Stimulated activated CD4-positive, alpha-beta T cell treated with anti-CD3 and anti-CD28 coated beads, TNF-alpha, amount 100 ng/mL, for 24 hours (primary cell): ENCODE measurements at places on chromosomes 13 and 19.

DNA sequence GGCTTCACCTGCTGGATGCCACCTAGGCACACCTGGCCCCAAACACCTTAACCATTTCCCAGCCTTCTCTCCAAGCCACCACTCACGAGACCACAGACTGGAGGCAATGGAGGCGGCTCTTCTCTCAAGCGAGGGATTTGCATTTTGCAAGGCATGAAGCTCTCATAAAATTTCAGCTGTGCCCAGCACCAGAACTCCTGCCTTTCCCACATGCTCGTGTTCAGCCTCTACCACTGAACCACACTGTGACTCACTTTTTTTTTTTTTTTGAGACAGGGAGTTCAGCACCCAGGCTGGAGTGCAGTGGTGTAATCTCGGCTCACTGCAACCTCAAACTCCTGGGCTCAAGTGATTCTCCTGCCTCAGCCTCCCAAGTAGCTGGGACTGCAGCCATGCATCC is 10.6 kb downstream of the NANOS3 start:
- DNase-seq, result no peak

DNA sequence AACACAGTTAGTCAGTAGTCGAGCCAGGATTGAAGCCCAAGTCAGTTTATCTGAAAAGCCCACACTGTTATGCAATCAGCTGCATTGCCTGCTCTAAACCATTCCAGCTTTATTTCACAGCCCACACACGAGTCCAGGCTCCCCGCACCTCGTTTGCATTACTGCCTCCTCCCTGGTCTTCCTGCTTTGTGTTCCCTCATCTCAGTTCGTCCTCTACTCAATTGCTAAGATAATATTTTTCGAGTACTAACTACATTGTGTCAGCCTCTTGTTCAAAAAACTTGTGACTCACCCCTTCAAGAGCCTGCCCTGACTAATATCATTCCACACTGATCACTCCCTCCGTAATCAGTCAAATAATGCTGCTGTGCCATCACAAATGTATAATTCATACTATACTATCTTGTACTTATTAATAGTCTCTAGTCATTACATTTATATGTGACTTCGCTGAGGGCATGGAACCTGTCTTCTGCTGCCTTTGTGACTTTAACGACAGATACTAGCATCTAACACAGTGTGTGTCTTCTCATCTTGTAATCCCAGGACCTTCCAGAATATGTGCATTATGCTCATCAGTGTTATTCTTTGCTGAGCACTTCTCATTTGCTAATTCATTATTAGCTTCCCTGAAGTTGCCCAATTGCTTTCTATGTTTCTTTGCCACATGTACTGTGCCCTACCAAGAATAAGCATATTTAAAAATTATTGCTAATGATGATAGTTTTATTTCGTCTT is 26.2 kb upstream of the WDFY2 start:
- DNase-seq, result no peak

GRCh38 chr13:45626731-45627374 is 11.3 kb upstream of the ERICH6B start:
- DNase-seq, result no peak

- DNase-seq, result no peak
Measured at GRCh38 chr19:2282062-2282861, at the start of gene PEAK3. PEAK3 (minus strand) TSS chr19:2282175; CDS start chr19:2280931, 1,244 bp downstream.

DNA sequence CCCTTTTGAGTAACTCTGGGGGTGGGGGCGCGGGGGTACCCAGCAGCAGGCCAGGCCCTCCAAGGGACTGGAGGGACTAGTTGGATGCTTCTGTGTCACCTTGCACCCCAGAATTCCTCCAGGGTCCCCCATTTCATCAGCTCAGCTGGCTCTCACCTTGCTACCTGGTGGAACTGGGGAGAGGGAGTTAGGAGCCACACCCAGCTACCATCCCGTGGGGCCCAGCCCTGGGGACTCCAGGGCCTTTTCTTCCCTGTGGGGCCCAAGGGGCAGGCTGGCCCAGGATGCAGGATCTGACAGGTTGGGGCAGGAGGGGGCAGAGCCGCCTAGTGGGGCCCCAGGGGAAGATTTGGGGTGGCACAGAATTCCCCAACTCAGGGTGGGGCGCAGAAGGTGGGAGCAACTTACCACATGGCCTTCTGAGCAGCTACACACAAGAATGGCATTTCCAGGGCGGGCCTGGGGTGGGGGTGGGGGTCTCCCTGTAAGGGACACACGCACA is 32.8 kb upstream of the NANOS3 start:
- DNase-seq, result no peak

- no peak for DNase-seq
Measured at GRCh38 chr13:82898586-82898985, 983.7 kb downstream of the SLITRK1 start.

DNA sequence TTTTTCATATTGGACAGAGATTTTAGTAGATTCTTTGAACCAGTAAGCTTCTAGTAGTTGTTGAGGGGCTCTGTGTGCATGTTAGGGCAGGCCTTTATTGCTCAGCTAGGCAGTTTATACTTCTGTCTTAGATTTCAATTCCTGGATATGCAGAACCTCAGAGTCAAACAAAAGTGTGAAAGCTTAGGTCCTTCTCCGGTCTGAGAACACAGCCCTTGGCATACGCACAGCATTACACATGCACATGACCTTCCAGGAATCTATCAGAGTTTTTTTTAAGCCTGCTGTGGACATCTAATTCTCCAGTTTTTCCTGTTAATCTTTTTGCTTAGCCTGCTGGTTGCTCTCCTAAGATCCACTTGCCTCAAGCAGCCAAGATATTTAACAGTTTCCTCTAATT is 77.9 kb upstream of the KL start:
- no peak for DNase-seq

DNA sequence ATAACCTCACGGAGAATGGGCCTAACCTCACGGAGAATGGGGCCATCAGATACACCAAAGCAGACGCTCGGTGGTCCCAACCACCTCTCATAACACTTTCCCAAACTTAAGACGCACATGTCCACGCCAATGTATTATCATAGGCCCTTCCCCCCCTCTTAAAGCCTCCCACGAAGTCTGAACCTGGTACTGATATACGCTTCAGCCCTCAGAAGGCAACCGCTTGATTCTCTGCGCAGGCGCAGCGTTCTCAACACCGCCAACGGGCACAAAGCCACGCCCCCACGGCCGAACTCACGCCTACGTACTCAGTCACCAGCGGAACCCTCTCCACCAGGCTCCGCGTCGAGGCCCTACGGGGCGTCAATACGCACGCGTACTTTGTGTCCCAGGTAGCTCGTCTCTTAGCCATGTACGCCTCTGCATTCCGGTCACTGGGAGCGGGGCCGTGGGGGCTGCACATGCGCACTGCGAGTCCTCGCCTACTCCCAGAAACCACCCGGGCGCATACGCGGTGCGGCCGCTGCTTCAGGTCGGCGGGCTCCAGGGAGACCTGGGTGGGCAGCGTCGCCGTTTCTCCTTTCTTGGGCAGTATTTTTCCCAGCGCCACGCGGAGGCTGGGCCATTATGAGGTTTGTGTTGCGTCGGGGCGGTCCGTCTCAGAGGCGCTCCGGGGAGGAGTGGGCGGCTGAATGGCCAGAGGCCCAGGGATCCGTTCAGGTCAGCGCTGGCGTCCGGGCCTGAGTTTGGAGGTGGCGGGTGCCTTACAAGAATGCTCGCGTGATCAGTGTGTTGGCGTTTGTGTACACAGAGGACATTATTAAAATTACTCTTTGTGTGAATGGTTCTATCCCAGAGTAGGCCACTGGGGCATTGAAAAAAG is 25.3 kb downstream of the ZNF582 start:
- peak; percentile 61 for DNase-seq

DNA sequence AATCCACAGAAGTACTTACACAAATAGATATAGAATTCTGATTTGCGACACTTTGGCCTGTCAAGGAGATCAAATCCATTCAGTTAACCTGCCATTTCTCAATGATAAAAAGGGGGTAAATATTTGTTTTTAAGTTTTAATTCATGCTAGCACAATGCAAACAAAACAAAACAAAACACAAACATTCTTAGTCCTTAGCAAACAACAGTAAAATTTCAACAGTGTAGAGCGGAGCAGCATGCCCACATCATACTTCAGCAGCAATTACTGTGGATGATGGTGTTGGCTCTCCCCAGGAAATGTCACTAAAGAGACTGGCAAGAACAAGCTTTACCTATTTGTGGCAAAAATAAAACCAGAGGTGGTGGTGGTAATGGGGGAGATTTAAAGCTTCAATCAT is 625.2 kb upstream of the PCDH20 start:
- no peak for DNase-seq

DNA sequence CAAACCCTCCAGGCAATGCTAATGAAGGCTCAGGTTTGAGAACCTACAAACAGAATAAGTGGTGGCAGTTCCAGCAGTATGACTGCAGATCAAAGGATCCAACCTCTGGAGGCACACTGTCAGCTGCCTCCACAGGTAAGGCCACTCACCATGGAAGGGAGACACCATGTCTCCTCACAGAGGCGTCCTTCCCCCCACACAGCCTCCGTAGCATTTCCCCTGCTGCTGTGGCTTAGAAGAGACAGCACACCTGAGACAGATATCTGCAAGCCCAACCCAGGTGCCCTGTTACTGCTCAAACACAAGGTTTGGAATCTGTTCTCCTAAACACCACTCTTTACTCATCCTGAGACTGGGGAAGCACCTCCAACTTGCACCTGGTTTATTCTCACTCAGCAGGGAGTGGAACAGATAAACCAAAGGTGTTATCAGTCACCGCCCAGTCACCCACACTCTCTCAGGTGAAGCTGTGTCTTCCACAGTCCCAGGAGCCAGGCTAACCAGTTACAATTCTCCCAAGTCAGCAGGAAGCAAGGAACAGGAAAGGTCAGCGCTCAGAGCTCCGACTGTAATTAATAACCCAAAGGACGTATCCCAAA is 311.2 kb downstream of the FOXO1 start:
- no peak for DNase-seq

GRCh38 chr13:43277142-43277541 is 253.8 kb downstream of the DNAJC15 start:
- no peak for DNase-seq

- DNase-seq, result no peak
Measured at GRCh38 chr13:85995788-85996418, 196.7 kb upstream of the SLITRK6 start.

GRCh38 chr19:38644719-38645118 is 2.7 kb upstream of the ACTN4 start:
- DNase-seq, result no peak

DNA sequence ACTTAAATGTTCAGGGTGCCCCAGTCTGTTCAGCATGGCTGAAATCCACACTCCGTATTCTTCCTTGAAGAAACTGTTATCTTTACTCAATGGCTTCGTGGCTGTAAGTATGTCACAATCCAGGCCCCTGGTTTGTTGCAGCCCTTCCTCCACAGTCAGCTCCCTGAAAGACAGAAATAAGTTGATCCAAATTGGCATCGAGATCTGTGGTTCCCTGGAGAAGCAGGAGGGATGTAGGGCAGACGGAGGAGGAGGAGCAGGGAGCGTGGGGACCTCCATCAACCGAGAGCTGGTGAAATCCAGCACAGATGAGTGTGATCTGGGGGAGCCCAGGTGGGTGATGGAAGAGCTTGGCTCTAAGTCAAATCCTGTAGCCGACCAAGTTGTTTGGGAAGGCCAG is 304 bp downstream of the TSPAN16 start:
- no peak for DNase-seq

- DNase-seq, result no peak
Measured at GRCh38 chr19:1481224-1481892, 2.3 kb upstream of the C19orf25 start.

DNA sequence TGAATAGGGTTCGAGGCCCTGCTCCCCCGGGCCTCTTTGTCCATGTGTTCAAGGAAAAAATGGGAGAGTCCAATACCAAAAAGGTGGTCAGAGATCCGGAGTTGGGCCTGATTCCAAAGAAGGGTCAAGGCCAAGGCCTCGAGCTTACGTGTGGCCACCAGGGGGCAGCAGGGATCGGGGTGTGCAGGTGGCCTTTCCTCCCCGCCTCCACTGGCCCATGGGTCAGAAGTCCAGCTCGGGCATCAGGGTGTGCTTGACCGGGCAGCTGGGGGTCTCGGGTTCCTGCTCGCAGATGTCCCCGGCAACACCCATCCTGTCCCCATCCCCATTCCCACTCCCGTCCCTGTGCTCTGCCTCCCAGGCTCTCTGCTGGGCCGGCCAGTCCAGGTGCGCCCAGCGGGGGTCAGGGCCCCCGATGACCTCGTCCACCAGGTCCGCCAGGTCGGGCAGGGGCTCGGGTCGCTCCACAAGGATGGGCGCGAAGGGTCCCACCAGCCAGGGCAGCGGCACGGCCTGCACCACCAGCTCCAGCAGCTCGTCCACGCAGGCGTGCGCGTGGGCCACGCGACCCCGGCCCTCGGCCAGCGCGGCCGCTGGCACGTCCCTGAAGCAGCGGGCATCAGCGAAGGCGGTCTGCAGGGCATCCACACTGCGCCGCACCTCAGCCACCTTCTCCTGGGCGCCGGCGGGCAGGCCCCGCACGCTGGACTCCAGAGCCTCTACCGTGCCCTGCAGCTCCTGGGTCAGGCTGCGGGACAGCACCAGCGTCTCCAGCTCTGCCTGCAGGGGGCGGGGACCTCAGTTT is 5.2 kb upstream of the PLIN4 start:
- DNase-seq, result no peak

- no peak for DNase-seq
Measured at GRCh38 chr19:52938761-52939160, 15.5 kb upstream of the ZNF888 start.

DNA sequence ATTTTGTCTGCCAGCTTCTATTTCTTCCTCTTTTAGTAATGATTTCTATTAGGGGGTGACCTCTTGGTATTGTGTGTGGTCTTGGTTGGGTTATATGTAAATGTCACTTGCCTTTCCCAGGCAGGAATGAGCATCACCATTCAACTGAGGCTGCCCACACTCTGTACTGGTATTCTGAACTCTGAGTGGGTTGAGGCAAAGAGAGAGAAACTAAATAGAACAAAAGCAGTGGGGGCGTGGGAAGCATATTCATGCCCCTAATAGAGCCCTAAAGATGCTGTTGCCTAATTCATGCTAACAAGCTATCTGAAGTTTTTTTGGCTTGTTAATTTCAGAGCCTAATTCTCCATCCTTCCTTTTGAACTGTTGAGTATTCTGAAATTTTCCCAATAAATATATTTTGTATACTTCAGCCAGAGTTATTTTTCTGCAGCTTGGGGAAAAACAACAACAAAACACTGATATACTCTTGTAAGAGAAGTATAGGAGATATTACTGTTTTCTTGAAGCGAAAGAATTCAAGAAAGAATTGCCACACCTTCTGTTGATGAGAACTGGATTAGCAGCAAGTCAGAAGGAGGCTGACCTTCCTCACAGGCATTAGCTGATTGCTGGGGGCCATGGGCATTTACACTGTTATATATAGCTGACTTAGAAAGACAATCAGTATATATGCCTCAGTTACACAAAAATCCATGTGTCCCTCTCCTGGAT is 315.8 kb upstream of the KLF12 start:
- no peak for DNase-seq

GRCh38 chr13:99958406-99959126 is 13.0 kb downstream of the ZIC5 start:
- no peak for DNase-seq

DNA sequence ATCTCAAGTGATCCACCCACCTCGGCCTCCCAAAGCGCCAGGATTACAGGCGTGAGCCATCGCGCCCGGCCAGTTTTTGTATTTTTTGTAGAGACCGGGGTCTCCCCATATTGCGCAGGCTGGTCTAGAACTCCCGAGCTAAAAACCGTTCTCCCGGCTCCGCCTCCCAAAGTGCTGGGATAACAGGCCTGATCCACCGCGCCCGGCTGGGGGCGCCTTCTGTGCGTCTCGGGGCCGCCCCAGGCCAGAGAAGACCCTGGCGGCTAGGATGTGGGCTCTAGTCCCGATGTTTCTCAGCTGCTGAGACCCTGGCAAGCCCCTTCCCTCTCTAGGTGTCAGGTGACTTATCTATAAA is 3.6 kb downstream of the ARHGAP45 start:
- DNase-seq, result no peak
